EL (cell line): ENCODE measurements at places on chromosomes 5 and 9.

DNA sequence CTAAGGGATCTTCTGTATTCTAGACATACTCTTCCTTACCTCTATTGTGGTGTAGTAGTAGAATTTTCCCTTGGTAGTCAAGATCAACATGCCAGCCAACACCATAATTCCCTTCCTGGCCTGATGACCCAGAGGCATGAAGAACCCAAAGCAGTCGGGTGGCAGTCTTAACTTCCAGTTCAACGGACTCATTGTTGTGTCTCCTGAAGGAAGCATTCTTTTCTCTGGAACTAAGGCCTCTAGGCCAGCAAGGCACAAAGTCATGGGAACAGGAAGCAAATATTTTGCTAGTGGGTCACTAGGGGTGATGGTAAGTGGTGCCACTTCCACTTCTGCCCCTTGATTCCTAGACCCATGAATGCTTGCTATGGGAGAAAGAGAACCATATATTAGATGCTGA lies 55.2 kb upstream of the DAPK1 start:
- DNase-seq = peak; percentile 38

GRCh38 chr5:77882670-77883257 lies 106.6 kb upstream of the TBCA start:
- peak; percentile 83 for DNase-seq

- no peak for DNase-seq
These were observed 74.7 kb downstream of the HAPLN1 start for GRCh38 chr5:83645936-83646335.

GRCh38 chr5:132019857-132020555 lies 8.5 kb upstream of the ACSL6 start:
- no peak for DNase-seq

GRCh38 chr9:123550012-123550411 lies 194.0 kb downstream of the CRB2 start:
- no peak for DNase-seq

GRCh38 chr5:173341961-173342430 lies 13.8 kb upstream of the STC2 start:
- no peak for DNase-seq

GRCh38 chr5:56433039-56433617 lies 200.0 kb upstream of the ANKRD55 start:
- no peak for DNase-seq

DNA sequence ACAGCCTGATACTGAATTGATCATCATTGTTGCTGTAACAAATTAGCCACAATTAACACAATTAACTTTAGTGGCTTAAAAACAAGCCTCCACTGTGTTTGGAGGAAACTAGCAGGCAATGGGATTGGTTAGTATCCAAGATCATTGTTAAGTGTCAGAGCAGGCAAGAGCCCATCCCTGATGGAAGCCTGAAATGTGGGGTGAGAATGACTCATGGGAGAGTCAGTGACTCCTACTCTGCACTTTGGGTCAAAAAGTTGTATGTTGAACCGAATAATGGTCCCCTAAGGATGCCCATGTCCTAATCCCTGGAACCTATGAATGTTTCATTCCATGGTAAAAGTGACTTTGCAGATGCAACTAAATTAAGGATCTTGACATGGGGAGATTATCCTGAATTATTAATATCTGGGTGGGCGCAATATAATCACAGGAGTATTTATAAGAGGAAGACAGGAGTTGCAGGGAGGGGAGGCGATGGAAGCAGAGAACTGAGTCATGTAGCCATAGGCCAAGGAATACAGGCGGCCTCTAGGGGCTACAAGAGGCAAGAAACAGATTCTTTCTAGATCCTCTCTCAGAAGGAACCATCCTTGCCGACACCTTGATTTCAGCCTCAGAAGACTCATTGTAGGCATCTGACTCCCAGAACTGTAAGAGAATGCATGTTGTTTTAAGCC lies 28.8 kb downstream of the ALG2 start:
- peak; percentile 28 for DNase-seq

DNA sequence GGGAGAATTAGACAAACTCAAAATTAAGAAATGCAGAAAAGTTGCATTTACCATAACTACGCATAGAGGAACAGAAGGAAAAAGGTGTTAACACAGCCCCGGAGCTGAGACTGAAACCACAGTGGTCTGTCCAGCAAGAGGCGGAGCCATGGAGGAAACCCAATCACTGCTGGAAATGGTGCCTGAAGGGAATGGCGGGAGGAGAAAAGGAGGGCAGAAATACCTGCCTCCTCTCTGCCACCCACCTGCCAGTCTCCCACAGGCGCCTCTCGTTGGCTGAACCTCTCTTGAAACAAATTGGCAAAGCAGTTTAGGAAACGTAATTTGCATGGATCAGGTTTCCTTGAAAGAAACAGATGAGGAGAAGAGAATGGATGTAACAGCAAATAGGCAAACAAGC lies 9.7 kb upstream of the PRKACG start:
- no peak for DNase-seq

DNA sequence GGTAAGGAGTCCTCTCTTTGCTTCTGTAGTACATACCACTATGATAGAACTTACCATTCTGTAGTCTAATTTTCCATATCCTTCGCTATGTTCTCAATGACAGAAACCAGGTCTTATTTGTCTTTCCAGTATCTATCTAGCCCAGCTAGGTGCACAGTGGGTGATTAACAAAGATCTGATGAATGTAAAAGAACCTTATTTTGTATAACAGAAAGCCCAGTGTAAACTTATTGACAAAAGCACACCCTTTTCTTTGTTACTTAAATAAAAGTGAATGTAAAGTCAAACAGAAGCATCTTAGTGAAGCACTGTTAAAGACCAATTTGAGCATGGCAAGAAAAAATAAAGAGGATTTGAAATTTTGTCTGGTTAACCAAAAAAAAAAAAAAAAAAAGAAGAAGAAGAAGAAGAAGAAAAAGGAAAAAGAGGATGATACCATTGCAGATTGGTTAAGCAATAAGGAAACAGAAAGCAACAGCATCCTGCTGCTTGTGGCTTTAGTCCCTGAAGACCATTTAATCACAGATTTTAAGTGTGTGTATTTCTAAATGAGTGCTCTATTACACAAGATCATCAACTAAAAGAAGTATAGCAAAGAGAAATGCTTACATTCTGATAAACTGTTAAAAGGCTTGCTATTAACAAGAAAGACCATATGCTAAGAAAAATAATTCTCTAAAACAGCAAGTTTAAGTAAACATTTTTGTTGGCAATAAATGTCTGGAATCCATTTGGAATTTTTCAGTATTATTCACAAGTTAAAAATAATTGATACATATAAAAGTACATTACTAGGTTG lies 21.2 kb downstream of the MEGF9 start:
- DNase-seq = peak; percentile 22

GRCh38 chr9:99907208-99907532 lies 716 bp downstream of the STX17 start:
- DNase-seq = no peak

DNA sequence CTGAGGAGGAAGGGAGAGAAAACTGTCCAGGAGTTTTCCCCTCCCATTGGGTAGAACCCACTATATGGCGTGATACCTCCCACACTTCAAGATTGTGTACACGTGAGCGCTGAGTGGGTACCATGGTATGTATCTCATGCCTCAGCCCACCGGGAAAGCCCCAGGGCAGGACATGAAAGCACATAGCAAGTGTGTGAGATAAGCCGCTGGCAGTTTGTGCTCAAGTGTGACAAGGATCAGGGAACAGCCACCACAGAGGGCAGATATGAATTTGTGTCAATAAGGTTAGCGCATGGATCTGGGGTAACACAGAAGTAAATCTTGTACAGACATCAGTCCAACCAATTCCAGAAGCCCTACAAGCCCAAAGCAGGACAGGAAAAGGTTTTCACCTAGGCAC lies 42.6 kb upstream of the NAA35 start:
- DNase-seq = peak; percentile 32

DNA sequence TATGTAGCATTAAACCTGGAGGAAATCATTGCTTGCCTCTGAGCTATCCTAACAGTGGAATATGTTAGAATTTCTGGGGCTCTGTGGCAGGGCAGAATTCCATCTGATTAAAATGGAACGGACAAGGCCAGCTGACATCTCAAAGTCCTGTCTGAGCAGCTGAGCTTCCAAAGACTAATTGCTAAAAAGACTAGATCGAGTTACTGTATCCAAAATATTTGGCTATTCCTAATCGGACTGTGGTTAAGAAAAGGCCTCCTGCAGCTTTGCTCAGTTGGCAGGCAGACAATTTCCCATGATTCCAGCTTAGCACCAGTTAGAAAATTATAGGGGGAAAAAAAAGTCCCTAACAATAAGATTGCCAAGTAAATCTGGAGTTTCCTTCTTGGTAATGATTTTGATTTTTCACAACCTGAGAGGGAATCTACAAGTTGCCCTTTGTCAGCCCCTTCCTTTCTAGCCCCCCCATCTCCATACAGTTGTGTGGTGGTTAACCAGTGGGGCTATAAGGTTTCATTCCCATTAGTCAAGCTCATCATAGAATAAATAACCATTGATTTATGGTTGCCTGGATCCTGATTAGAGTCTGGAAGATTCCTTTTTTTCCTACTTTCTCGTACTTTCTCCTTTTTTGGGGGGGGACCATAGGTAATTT lies 26.4 kb downstream of the PTGR1 start:
- peak; percentile 46 for DNase-seq

DNA sequence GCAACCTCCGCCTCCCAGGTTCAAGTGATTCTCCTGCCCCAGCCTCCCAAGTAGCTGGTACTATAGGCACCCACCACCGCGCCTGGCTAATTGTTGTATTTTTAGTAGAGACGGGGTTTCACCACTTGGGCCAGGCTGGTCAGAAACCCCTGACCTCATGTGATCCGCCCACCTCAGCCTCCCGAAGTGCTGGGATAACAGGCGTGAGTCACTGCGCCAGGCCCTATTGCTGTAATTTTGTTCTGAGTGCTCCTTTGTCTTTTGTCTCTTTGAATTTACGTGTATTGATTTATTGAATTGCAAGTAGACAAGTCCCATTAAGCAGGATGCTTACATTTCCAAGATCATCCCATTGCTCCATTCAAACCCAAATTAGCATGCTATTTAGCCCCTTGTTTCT lies 186.7 kb downstream of the MSX2 start:
- DNase-seq = no peak

GRCh38 chr5:132243366-132243977 lies 14.0 kb upstream of the PDLIM4 start:
- no peak for DNase-seq
